ENCODE measurements at places on chromosomes 4 and X. TPM values are rescaled to one million over a fixed set of nuclear protein-coding genes. Genes with fewer than 3 reads are reported as not detected.

LINC00632 gene
- 0.53 TPM for total RNA-seq

FAM199X gene
- total RNA-seq: 30.1 TPM

UGT8 gene
- total RNA-seq: under 0.01 TPM

PCDH7 gene
- total RNA-seq: 12.1 TPM

PHEX gene
- total RNA-seq: 16.6 TPM

NXF2 gene
- total RNA-seq: not detected

XPNPEP2 gene
- total RNA-seq: not detected

UGT2A1 gene
- not detected for total RNA-seq

PPP4R3C gene
- not detected for total RNA-seq

FAM47C gene
- total RNA-seq: not detected

GYPA gene
- not detected for total RNA-seq
